AG04450 (cell line): ENCODE measurements at places on chromosomes 5 and 9. TPM values are rescaled to one million over a fixed set of nuclear protein-coding genes. Genes with fewer than 3 reads are reported as not detected.

Gene ANGPTL2
- polyA plus RNA-seq, result 107 and 108 TPM in 2 replicates

Gene LCN9
- polyA plus RNA-seq, result not detected in 2 replicates

Gene RACK1
- polyA plus RNA-seq, result 4,422 and 6,028 TPM in 2 replicates

Gene SPATA31D4
- polyA plus RNA-seq, result not detected in 2 replicates

Gene MLANA
- polyA plus RNA-seq, result not detected in 2 replicates

Gene SCGB3A2
- not detected in 2 replicates for polyA plus RNA-seq

Gene RFESD
- polyA plus RNA-seq, result 3.0 and 3.8 TPM in 2 replicates

Gene CER1
- not detected in 2 replicates for polyA plus RNA-seq

Gene GFI1B
- polyA plus RNA-seq, result 0.10 and 0.16 TPM in 2 replicates

Gene SPINK13
- not detected in 2 replicates for polyA plus RNA-seq

Gene SPATA9
- polyA plus RNA-seq, result 1.8 and 2.4 TPM in 2 replicates
